ENCODE measurements at places on chromosomes 11 and 22.
A peak's percentile ranks its signal among the peaks of the same experiment; 100 is the strongest.

- DNase-seq, result no peak
Measured at GRCh38 chr11:20559523-20560300, 39.7 kb upstream of the SLC6A5 start.

- DNase-seq, result no peak
Measured at GRCh38 chr22:25656724-25657123, 85.3 kb upstream of the MYO18B start.

DNA sequence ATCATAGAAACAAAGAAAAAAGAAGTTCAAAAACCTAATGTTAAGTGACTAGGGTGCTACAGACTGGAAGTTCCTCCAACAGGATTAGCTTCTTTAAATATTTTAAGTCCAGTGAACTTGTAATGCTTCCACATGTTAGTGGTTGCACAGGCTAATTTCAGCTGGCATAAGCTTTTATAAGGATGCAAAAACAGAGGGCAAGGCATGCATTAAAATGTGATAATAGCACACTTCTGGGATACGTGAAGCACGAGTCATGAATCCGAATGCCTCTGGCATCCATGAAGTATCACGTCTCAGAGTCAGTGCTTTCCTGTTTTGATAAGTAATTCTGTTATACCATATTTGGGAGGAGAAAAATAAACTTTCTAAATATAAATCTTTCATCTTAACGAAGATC is 106.8 kb downstream of the DCDC1 start:
- no peak for DNase-seq

DNA sequence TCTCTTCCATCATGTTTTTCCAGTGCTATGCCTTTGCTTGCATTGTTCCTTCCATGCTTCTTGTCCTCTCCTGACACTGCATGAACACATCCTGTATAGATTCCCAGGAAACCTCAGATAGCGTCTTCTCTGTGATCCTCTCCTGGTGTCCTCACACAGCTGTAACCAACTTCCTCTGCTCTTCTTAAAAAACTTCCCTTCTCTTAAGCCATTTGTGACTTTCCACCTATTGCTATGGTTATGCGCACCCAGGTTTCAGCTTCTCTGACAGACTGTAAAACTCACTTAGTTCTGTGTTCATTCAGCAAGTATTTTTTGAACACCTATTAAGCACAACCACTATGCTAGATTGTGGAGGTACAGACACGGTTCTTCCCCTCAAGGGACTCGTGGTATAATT is 5.1 kb upstream of the APLP2 start:
- no peak for DNase-seq

DNA sequence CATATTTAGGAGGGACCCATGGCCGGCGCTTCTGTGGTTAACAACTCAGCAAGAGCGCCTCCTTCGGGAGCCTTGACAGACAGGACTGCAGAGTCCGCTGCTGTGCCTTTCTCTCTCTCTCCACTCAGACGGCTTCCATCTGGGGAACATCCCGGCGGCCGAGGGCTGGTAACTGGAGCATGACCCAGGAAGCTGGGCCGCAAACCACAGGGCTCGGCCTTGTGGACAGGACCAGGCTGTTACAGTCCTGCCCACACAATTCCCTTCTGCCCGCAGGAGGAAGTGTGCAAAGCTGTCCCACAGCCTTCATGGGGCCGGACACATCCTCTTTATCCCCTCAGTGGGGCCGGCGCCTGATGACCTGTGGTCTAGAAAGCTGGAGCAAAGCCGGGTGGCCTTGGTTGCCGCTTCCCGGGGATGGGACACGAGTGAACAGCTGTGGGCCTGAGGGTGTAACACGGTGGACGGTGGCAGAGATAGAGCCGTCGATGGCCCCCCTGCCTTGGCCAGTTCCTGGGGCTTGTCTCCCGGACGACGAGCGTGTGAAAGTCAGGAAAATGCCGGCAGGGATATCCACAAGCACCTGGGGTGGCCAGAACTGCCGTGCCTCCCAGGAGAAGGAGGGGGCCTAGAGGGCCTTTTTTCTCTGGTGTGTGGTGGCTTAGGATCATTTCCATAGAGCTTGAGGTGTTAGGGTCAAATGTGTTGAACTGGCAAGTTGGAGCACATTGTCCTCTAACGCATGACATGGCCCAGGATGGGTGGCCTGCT is 50.1 kb downstream of the FBLN1 start:
- peak; percentile 62 for DNase-seq

DNA sequence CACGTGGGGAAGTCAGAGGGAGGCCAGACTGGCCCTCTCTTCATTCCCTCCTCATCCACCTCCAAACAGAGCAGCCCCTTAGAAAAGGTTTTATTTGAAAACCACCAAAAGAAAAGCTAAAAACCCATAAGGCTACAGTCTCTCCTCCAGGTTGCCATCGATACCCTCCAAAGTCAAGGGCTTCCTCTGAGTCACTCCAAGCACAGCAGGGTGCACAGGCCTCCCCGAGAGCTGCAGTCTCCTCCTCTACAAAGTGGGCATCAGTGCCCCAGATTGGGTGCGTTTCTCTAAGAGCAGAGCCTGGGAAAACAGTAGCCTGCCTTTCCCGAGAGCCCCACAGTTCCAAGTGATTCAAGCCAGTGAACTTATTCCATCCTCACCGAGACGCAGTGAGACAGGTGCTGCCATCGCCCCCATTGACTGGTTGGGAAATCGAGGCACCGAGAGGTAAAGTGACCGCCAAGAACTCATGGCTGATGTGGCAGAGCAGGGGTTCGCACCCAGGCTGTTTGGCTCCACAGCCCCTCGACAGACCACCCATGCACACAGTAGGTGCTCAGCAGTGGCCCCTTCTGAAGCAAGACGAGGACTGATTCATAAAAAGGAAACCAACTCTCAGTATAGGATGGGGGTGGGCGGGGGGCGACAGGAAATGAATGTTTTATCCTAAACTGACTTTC is 91.7 kb upstream of the SHISAL1 start:
- no peak for DNase-seq

GRCh38 chr22:24772493-24773220 is 1.9 kb downstream of the PIWIL3 start:
- no peak for DNase-seq

- DNase-seq, result no peak
Measured at GRCh38 chr11:66080055-66080817, 10.2 kb downstream of the PACS1 start.

- DNase-seq, result no peak
Measured at GRCh38 chr11:8004008-8004407, 16.9 kb downstream of the EIF3F start.

GRCh38 chr11:88603091-88603867 is 265.7 kb upstream of the CTSC start:
- no peak for DNase-seq

DNA sequence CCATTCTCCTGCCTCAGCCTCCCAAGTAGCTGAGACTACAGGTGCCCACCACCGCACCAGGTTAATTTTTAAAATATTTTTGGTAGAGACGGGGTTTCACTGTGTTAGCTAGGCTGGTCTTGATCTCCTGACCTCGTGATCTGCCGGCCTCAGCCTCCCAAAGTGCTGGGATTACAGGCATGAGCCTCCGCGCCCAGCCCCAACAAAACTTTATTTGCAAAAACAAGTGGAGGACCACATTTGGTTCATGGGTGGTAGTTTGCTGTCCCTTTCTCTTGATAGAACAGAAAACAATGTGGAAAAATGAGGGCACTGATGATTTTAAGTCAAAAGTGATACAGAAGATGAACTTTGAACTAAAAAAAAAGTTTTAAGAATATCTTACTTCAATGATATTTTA is 121.8 kb upstream of the SERPIND1 start:
- no peak for DNase-seq

DNA sequence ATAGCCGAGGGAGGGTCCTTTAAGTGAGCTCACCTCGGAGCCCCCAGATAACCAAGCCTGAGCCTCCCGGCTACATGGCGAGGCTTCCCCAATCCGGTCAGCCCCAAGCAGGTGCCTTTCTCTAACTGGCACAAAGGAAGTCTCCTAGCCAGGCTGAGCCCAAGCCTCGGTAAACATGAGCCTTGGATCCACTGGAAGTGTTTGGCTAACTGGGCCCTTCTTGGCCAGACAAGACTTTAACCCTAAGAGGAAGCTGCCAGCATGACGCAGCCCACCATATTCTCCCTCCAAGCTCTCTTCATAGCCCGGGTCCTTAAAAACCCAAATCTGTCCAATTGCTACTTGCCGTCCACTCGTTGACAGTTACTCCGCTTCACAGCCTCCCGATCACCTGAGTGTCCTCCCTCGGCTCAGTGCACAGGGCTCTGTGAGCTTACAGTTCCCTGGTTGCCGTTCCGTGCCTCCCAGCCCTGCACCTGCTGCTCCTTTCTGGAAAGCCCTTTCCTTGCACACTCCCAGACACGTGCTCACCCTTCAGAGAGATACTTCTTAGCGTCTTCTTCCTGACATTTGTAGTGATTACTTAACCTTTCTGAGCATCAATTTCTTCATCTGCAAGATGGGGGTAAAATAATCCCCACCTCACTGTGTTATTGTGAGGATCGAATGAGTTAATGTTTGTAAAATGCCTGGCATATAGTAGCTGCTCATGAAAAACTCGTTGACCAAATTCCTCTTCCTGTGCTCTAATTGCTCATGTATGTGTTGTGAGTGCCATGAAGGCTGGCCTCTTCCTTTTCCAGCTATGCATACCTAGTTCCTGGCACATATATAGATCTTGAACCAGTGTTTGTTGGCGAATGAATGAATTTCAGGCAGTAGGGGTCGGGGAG is 25.6 kb downstream of the TXN2 start:
- DNase-seq, result no peak

- no peak for DNase-seq
Measured at GRCh38 chr11:34214961-34215805, 109.8 kb downstream of the NAT10 start.

DNA sequence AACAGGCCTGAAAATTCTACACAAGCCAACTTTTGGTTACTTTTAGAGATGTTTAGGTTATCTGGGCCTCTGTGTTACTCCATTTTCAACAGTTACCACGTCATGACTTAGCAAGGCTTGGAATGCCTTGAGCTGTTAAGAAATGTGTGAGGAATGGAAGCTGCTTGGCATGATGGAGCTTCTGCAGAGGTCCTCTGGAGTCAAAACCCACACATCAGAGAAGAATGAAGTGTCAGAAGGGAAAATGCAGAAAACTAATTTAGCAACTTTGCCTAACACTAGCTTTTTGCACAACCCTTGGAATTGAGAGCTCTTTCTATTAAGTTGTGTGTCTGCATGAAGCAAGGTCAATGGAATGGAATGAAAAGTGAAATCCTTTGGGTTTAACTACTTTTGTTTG is 27.4 kb downstream of the FAT3 start:
- DNase-seq, result no peak

- no peak for DNase-seq
Measured at GRCh38 chr11:61418136-61418535, 11.6 kb downstream of the CPSF7 start.

DNA sequence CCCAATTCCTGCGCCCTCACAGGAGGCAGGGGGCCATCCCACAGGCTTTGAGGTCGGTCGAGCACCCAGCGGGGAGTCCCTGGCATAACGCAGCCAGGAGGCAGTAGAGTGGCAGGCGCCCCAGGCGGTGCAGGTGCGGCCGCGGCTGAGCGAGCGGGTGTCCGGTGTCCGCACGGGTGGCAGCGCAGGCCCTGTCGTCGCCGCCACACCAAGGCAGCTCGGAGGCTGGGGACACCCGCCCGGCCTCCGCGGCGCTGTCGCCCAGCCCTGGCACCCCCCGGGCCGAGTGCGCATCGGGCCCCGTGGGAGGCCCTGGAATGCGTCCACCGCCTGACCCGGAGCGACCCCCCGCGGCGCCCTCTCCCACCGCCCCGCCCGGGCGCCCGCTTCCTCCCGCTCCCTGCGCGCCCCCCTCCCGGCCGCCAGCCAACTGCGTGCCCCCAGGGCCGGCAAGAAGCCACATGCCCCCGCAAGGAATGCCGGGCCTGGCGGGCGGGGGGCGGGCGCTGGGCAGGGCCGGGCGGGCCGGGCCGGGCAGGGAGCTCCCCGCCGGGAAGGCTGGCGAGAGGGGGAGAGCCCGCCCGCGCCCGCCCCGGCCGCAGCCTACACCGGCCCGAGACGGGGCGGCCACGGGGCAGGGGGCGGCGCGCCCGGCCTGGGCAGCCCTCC is 33.9 kb downstream of the PRDM11 start:
- DNase-seq, result peak; percentile 51

DNA sequence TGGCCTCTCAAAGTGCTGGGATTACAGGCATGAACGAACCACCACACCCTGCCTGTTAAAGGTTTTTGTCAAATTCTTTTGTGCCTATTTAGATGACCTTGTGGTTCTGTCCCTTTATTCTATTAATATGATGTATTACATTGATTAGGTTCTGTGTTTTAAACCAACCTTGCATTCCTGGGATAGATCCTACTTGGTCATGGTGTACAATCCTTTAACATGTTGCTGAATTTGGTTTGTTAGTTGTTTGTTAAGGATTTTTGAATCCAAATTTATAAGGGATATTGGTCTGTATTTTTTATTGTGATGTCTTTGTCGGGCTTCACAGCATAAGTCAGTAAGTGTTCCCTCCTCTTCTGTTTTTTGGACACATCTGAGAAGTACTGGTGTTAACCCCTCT is 29.0 kb upstream of the CLDN5 start:
- no peak for DNase-seq

- DNase-seq, result no peak
Measured at GRCh38 chr11:31875866-31876560, 64.9 kb upstream of the PAX6 start.

DNA sequence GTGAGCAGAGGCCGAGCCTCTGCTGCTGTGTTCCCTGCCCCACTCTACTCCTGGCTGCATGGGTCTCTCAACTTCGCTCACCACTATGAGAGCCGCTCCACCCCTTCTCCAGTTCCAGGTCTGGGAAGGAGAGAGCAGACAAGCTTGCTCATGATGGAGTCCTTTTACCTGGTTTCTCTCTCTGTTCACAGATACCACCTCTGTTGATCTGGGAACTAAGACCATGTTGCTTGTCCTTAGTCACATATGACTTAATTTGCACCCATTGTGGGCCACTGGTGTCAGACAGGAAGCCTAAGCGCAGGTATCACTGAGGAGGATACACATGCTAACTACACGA is 26.8 kb downstream of the MCM5 start:
- DNase-seq, result no peak

DNA sequence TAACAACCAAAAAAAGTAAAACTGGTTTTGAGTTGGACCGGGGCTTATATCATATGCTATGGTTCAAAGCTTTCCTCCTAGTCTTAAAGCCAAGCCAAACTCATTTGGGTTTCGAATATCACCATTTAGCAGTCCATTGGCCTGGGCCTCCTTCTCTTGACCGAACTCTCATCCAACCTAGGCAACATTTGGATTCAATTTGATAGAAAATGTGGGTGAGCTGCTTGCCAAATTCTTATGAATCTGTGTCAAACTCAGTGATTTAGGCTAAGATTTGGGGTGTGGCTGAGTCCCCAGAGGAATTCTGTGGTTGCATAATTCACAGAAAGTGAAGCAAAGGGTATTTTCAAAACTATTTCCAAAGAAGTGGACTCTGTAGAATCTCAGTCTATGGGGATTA is 83.7 kb downstream of the BLID start:
- DNase-seq, result peak; percentile 32

GRCh38 chr11:15870911-15871310 is 485.4 kb downstream of the SOX6 start:
- no peak for DNase-seq

GRCh38 chr11:33182246-33182878 is 21.1 kb upstream of the CSTF3 start:
- DNase-seq, result no peak
